ENCODE measurements at places on chromosomes 4 and X. TPM values are rescaled to one million over a fixed set of nuclear protein-coding genes. Genes with fewer than 3 reads are reported as not detected.

DNA sequence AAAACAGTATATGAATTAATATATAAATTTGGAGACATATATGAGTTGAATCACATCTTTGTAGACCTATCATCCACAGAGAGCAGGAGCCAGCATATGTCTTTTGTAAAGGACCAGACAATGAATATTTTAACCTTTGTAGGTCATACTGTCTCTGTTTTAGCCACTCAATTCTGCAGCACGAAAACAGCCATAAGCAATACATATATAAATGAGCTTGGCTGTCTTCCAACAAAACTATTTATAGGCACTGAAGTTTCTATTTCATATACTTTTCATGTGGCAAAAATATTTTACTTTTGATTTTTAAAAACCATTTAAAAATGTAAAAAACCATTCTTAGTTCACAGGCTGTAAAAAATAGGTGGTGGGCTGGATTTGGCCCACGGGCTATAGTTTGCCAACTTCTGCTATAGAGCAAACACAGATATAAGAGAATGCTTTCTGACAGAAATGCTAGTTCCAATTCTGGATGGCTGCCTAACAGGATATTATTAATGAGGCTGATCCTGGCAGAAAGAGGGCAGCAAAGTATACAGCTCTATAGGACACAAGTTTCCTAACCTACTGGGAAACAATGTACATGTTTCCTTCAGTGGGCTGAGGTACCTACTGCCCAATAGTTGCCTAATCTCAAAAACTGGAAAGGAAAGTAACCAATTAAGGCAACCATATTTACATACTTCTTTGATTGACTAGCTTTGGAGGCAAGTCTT is 58.1 kb upstream of the UCP1 start:
- no peak for DNase-seq

DNA sequence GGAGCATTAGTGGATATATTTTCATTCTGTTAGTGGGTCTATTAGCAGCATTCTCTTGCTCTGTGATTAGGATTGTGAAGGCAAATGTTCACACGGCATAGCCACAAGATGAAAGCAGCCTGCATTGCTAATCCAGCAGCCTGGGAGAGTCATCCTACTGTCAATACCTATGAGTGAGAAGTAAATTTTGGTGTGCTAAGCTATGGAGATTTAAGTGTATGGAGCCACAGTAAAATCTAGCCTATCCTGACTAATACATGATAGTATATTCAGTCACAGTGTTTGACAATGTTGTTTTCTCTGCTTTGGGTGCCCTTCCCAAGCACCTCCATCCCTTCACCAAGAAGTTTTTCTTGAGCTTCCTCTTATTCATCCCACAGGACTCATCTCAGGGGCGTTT is 47.2 kb upstream of the TMPRSS11F start:
- no peak for DNase-seq

The CXCL11 gene
- total RNA-seq, result not detected

The ETDB gene
- not detected for total RNA-seq

The CLDN24 gene
- total RNA-seq, result not detected

The DCAF4L1 gene
- 0.06 TPM for total RNA-seq

Data from neural progenitor cell (in vitro differentiated cells).